CD4-positive, alpha-beta T cell (primary cell): ENCODE measurements at places on chromosomes 11 and 22.

GRCh38 chr11:67056267-67057204, at the start of gene RHOD:
Gene RHOD, plus strand, starts transcription at chr11:67056847. Its CDS starts 56 bp downstream, at chr11:67056903.
- peak; percentile 56 for DNase-seq

- no peak for DNase-seq
Measured at GRCh38 chr22:28435982-28436381, 243.7 kb downstream of the TTC28 start.

- peak; percentile 92 for DNase-seq
Measured at GRCh38 chr11:17207317-17208256, at the start of gene PIK3C2A. Gene PIK3C2A, minus strand, starts transcription at chr11:17207986. Its CDS starts 38,245 bp downstream, at chr11:17169741.

GRCh38 chr22:31526270-31526669, 29.9 kb downstream of the SFI1 start:
- no peak for DNase-seq

GRCh38 chr11:16361108-16361865, 4.9 kb upstream of the SOX6 start:
- DNase-seq, result no peak

- no peak for DNase-seq
Measured at GRCh38 chr22:20032407-20032991, 11.6 kb downstream of the TANGO2 start.

DNA sequence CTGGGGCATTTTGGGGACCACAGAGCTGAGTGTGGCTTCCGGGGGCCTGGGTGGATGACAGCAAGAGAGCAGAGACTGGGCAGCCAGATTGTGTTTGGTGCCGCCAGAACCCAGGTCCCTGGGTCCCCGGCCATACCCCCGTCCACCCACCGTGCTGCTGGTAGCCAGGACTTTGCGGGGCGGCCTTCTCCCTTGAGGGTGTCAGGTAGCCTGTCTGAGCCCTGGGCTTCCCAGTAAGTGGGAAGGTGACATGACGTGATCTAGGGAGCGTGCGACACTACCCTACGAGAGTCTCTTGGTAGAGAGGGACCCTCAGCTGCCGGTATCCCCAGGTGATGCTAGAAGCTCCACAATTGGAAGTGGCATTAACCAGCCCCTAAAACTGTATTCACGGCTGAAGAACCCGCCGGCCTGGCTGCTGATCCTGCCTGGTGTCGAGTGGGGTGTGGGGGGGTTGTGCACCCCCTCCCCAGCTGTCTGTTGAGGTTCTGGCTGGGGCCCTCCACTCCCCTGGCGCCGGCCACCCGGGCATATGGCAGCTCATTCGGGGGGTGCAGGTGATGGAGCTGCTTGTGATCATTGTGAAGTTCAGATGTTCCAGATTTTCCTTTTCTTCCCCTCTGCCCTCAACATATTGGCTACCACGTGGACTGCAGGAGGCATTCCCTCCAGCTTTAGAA, 66.9 kb downstream of the MPPED1 start:
- DNase-seq, result no peak

DNA sequence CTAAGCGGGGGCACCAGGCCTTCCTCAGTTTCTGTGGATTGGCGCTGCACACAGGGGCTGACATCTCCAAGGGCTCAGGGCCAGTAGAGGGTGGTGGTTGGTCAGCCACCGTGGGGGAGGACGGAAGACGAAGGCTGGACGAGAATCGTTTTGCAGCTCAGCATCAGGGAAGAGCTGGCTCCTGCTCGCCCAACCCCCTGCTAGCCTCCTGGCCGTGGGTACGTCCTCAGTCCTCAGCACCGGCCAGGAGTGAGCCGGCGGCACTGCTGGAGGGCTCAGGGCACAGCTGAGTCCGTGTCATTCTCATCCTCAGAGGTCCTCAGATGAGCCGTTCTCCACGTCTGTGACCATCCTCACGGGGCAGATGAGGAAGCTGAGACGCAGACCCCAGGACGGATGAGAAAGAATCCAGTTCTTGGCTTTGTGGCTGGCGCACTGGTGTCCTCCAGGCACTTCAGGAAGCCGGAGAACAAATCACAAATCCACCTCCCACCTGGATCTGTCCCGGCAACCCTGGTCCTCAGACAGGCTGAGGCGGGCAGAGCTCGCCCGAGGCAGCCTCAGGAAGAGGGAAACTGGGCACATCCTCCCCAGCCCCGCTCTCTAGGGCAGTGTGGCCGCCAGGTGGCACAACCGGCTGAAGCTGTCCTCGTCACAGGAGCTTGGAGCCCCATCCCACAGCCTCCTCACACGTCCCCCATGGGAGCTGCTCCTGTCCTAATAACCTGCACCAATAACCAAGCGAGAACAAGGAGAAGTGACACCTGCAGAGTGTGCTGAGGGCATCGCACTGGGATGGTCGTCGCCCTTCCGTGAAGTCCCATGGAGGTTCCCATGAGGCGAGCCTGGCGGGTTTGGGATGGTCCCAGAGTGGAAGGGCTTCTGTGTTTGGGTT, 393.7 kb downstream of the BRD1 start:
- no peak for DNase-seq

DNA sequence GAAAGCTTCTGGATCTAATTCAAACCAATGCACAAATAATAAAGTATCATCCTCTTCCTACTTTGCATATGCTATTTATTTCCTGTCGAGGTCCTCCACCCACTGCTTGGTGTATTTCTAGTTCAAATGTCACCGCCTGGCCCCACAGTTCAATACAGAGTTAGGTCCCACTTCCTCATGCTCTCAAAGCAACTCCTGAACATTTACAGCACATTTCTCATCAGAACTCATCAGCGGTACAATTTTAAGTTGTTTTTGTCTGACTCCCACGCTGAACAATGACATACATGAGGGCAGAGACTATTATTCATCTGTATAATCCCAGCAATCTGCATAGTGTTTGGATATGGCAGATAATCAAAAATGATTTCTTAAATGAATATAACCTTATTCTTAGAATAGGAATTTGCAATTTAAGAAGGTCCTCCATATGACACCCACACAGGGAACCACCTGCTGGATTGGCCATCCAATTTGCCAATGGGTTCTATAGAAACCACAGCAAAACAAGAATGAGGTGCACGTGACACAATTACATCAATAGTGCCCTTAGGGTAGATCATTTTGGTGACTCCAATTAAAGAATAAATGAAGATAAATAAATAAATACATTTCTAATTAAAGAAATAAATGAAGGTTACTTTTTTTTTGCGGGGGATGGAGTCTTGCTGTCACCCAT, 54.2 kb downstream of the SLC25A17 start:
- peak; percentile 5 for DNase-seq

GRCh38 chr11:126224647-126225294, 13.2 kb downstream of the FAM118B start:
- DNase-seq, result no peak
